ENCODE measurements at places on chromosomes 2 and 18. TPM values are rescaled to one million over a fixed set of nuclear protein-coding genes. Genes with fewer than 3 reads are reported as not detected.

- DNase-seq: no peak
Measured at GRCh38 chr2:19062370-19062769, 296.1 kb downstream of the OSR1 start.

- DNase-seq: no peak
Measured at GRCh38 chr18:8856212-8856611, 150.9 kb downstream of the MTCL1 start.

DNA sequence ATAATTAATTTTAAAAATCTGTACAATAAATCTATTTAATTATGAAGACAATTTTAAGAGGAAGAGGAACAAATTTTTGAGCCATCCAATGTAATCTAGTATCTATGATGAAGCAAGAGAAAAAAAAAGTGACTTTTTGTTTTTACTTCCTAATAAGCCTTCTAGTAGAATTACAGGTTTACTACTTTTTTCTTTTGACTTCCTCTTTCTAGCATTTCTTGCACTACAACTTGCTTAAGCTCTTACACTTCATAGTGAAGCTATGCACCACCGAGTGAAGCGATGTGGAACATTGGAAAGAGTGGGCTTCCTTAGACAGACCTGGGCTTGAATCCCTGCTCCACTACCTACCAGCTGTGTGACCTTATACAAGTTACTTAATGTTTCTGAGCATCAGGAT is 2.1 kb downstream of the SERPINB2 start:
- DNase-seq: no peak

GRCh38 chr2:143452817-143453451 is 323.7 kb downstream of the ARHGAP15 start:
- DNase-seq: no peak

DNA sequence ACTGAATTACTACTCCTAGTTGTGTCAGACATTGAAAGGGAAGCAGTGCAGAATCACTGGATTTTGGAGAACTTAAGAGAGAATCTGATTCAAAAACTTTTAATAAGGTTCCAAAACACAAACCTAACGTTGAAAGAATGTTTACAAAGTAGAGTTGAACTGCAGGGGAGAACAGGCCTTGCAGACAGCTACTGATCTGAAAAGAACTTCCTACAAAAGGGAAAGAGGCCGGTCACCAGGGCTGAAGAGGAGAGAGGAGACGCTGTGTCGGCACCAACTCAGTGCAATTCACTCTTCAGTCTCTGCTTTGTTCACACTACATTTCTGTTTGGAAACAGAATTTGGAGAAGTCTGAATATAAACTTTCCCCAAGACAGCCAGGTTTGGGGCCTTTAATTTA is 124.0 kb downstream of the GAREM1 start:
- DNase-seq: no peak

DNA sequence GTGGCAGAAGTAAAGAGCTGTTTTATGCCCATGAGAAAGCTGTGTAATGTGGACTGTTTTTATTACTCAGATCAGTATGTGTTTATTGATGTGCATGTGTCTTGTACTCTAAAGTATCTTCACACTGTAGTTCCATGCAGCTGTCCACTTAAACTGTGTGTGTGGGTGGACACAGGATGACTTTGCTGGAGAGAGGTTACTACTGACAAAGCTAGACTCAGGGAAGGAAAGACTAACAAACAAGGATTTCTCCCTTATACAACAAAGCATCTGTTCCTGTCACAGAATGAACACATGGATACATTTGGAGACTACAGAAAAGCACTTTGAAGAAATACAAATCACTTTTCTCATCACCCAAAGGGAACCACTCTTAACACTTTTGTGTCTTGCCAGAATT is 10.0 kb downstream of the FHOD3 start:
- peak; percentile 44 for DNase-seq

- DNase-seq: no peak
Measured at GRCh38 chr2:105915005-105915558, 170.4 kb downstream of the NCK2 start.

GRCh38 chr2:9222239-9222892 is 15.8 kb downstream of the ASAP2 start:
- no peak for DNase-seq

DNA sequence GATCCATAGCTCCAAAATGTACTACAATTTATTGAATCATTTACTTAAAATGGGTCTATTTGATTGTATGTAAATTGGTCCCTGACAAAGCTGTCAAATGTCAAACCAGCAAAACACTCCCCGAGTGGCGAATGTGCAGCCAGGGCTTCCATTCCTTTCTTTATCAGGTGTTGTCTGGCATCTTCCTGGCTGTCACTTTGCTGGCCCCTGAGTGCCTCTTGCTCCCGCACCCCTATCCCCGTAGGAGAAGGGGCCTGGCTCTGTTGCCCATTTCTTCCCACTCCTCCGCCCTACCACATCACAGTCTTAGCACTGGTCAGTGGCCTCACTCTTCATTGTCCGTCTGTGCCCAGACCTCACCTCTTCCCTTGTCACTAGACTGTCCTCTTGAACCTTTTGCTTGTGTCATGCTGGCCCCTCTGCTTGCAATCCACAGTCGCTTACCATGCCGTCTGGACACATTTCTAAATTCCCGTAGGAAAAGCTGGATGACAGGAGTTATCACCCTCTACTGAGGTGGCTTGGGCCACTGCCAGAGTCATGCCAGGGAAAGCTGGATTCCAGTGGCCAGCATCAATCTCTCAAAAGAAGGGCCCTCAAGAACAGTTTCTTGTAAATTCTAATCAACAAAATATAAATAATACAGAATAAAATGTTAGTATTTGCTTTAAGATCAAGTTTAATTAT is 15.4 kb downstream of the UBE2F start:
- DNase-seq: no peak

Gene NPPC
- 0.59 TPM for total RNA-seq

Gene STK16
- total RNA-seq: 28.5 TPM

Gene AGXT
- total RNA-seq: 0.10 TPM

Gene GATA6
- total RNA-seq: 3.3 TPM

Gene SERPINB13
- total RNA-seq: not detected

Measured in RPMI7951 (cell line).